Tibial nerve (tissue), 4 donors: ENCODE measurements at places on chromosomes 6 and 20.
A peak's percentile ranks its signal among the peaks of the same experiment; 100 is the strongest.

DNA sequence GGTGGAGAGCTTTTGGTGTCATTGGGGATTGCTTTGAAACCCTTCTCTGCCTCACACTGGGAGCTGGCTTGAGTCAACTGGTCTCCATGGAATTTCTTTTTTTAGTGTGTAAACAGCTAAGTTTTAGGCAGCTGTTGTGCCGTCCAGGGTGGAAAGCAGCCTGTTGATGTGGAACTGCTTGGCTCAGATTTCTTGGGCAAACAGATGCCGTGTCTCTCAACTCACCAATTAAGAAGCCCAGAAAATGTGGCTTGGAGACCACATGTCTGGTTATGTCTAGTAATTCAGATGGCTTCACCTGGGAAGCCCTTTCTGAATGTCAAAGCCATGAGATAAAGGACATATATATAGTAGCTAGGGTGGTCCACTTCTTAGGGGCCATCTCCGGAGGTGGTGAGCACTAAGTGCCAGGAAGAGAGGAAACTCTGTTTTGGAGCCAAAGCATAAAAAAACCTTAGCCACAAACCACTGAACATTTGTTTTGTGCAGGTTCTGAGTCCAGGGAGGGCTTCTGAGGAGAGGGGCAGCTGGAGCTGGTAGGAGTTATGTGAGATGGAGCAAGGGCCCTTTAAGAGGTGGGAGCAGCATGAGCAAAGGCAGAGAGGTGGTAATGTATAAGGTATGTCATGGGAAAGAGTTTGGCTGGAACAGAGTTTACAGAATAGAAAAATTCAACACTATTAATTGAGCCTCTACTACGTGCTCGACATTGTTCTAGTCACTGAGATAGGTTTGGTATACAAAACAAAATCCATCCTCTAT is 31.2 kb downstream of the SRSF3 start:
- no peaks in the 10 kb centered on the region for H3K36me3 ChIP-seq
- no peaks in the 10 kb centered on the region for H3K27me3 ChIP-seq
- no peak overlapping the region for H3K4me3 ChIP-seq
- no peak for DNase-seq
- no peak overlapping the region for H3K27ac ChIP-seq
- H3K4me1 ChIP-seq, result peaks cover 26% of the 10 kb centered on the region

DNA sequence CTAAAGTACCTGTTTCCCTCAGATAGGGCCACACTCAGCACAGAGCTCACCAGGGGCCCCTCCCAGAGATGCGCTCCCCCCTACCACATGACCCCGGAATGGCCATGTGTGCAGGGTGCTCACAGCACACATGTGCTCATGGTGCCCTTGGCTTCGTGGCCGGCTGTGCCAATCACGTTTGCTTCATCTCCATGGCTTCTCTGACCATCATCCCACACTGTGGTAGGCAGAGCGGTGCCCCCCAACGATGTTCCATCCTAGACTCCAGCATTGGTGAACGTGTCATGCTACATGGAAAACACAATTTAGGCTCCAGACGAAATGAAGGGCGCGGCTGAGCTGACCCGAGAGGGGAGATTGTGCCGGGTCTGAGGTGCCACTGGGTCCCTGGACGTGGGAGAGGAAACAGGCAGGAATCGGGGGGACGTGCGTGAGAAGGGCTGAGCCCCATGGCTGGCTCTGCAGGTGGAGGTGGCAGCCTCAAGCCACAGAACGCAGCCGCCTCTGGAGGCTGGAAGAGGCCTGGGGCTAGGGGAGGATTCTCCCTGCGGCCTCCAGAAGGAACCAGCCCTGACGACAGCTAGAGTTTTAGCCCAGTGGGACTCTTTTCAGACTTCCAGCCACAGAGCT is 126.5 kb downstream of the DLL1 start:
- no peaks in the 10 kb centered on the region for H3K36me3 ChIP-seq
- H3K27ac ChIP-seq, result no peak overlapping the region
- H3K27me3 ChIP-seq, result no peaks in the 10 kb centered on the region
- no peaks in the 10 kb centered on the region for H3K4me1 ChIP-seq
- H3K4me3 ChIP-seq, result no peak overlapping the region

- H3K27me3 ChIP-seq, result no peaks in the 10 kb centered on the region
- no peaks in the 10 kb centered on the region for H3K36me3 ChIP-seq
- H3K4me3 ChIP-seq, result no peak overlapping the region
- no peak overlapping the region for H3K27ac ChIP-seq
- H3K4me1 ChIP-seq, result peaks cover 18% of the 10 kb centered on the region
Observed at GRCh38 chr6:169396554-169397163, 143.0 kb upstream of the THBS2 start.

- no peaks in the 10 kb centered on the region for H3K36me3 ChIP-seq
- H3K4me1 ChIP-seq, result no peaks in the 10 kb centered on the region
- DNase-seq, result no peak
- H3K4me3 ChIP-seq, result no peak overlapping the region
Observed at GRCh38 chr6:104629826-104630225, 229.9 kb downstream of the HACE1 start.

GRCh38 chr20:63546256-63546955 is 1.1 kb downstream of the SRMS start:
- peaks cover 58% of the 10 kb centered on the region for H3K27me3 ChIP-seq
- no peak overlapping the region for H3K4me3 ChIP-seq
- H3K4me1 ChIP-seq, result no peaks in the 10 kb centered on the region
- no peak for DNase-seq

- H3K27ac ChIP-seq, result peak overlapping the region; percentile 96
- peaks cover 44% of the 10 kb centered on the region for H3K4me1 ChIP-seq
- H3K27me3 ChIP-seq, result no peaks in the 10 kb centered on the region
- H3K4me3 ChIP-seq, result no peak overlapping the region
Observed at GRCh38 chr6:109794201-109794923, 103.3 kb downstream of the FIG4 start.

- H3K4me3 ChIP-seq, result no peak overlapping the region
- no peaks in the 10 kb centered on the region for H3K4me1 ChIP-seq
- no peak for DNase-seq
Observed at GRCh38 chr20:24580006-24580405, 110.6 kb downstream of the SYNDIG1 start.

- H3K27me3 ChIP-seq, result peaks cover 6% of the 10 kb centered on the region
- peaks cover 33% of the 10 kb centered on the region for H3K4me1 ChIP-seq
- no peak overlapping the region for H3K4me3 ChIP-seq
- H3K27ac ChIP-seq, result no peak overlapping the region
- no peaks in the 10 kb centered on the region for H3K36me3 ChIP-seq
- no peak for DNase-seq
Observed at GRCh38 chr6:170298688-170299087, 7.8 kb upstream of the DLL1 start.

GRCh38 chr6:28858963-28859362 is 64.8 kb downstream of the TRIM27 start:
- no peaks in the 10 kb centered on the region for H3K27me3 ChIP-seq
- H3K36me3 ChIP-seq, result no peaks in the 10 kb centered on the region
- H3K4me3 ChIP-seq, result no peak overlapping the region
- H3K27ac ChIP-seq, result no peak overlapping the region
- DNase-seq, result no peak
